ENCODE measurements at places on chromosomes 4 and X. TPM values are rescaled to one million over a fixed set of nuclear protein-coding genes. Genes with fewer than 3 reads are reported as not detected.

GRCh38 chr4:23582671-23583070, 307.2 kb downstream of the PPARGC1A start:
- DNase-seq = no peak

GRCh38 chrX:149120459-149120858, 384.6 kb downstream of the IDS start:
- DNase-seq = no peak

- no peak for DNase-seq
These were observed 917 bp downstream of the PCDH18 start for GRCh38 chr4:137531168-137531985.

- DNase-seq = no peak
These were observed 83.8 kb downstream of the HS3ST1 start for GRCh38 chr4:11344916-11345315.

- no peak for DNase-seq
These were observed 499.9 kb upstream of the AADAT start for GRCh38 chr4:170589597-170590191.

DNA sequence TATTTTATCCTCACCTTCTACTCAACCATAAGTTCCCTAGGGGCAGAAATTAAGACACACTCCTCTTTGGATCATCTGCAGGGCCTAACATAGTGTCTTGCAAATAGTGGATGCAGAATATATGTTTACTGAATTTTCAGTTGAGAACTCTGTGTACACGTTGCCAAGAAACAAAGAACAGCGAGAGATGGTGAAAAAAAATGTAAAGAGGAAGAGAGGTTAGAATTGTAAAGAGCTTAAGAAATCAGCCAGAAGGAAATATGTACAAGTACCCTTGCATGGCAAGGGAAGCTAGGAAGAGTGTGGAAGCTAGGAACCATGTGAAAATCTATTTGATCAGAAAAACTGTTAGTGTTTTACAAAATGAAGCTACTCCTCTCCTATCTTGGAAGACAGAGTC, 431.0 kb downstream of the SMARCA1 start:
- no peak for DNase-seq

- DNase-seq = no peak
These were observed 348.6 kb downstream of the PTTG2 start for GRCh38 chr4:38308728-38309311.

DNA sequence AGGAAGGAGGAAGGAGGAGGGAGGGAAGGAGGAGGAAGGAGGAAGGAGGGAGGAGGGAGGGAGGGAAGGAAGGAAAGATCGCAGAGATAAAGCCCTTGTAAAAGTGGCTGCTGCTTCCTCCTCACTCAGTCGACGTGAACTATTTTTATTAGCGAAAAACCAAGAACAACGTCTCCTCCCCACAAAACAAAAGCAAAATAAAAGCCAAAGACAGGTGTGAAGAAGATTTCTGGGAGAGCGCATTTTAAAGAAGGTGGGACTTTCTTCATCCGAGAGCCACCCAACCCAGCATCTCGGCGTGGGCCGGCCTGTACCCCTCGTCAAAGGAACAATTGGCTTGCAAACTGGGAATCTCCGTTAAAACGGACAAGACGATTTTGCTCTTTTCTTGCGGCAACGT, 40.7 kb upstream of the ASMTL start:
- DNase-seq = peak; percentile 39

- peak; percentile 97 for DNase-seq
These were observed at the start of gene RPGR for GRCh38 chrX:38327007-38327774. TSS of gene RPGR (minus strand) at chrX:38327509. CDS start at chrX:38327367, 142 bp downstream.

- DNase-seq = no peak
These were observed 252.4 kb upstream of the RPS6KA3 start for GRCh38 chrX:20519146-20519545.

GRCh38 chr4:117239434-117239833, 154.1 kb upstream of the TRAM1L1 start:
- DNase-seq = no peak

DNA sequence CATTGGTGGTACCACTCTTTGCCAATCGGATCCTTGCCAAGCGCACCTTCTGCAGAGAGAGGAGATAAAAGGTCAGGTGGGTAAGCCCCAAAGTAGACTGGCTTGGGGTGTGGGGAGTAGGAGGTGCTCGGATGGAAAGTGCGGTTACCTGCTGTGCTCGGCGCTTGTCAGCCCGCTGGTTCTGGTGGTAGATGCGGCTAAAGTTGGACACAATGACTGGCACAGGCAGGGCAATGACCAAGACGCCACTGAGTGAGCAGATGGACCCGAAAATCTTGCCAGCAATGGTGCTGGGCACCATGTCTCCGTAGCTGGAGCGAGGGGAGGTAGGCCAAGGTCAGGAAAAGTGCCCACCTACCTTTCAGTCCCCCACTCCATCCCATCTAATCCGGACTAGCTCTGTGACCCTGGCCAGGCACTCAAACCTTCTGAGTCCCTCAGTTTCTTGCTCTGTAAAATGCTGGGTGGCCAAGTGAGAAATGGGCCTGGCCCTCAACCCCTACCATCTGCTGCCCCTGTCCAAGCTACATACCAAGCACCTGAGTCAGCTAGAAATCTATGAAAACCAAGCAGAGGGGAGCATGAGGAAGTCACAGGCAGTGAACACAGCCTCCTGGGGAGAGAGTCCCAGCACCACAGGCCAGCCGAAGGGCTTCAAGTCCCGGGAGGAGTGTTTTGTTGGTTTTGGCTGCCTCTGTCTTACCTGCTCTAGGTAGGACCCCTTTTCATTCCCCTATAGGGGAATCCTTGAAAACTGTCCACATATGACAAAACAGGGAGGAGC, 4.7 kb downstream of the KCND1 start:
- no peak for DNase-seq

DNA sequence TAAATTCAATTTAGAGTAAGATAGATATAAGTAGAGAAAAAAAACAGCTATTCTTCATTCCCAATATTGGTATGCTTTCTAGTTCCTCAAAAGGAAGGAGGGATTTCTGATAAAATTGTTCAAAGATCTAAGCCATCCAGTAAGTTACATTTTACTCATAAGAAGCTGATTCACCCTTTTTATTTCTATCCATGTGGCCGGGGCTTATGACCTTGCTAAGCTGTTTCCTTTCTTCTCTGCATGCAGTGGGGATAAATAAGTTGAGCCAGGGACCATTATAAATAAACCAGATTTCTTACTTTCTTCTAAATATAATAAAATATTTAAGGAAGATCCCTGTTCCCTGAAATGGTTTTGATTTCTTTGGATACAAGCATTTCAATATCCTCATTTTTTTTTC, 502.3 kb downstream of the PDHA2 start:
- no peak for DNase-seq

DNA sequence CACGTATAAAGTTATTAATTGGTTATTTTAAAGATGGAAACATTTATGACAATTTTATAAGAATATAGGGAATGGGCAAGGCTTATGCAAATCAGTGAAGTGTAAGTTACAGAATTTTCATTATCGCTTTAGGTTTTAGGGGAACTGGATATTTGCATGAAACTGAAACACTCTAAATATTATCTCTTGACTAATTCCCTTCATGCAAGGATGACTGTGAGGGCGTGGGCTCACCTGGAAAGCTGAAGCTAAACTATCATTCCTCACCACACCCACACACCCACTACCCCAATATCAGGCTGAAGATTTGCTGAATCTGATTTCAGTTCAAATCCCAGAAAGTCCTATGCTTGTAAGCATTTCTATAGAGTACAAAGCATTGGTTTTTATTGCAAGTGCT, 81.7 kb upstream of the ARHGAP24 start:
- DNase-seq = no peak

DNA sequence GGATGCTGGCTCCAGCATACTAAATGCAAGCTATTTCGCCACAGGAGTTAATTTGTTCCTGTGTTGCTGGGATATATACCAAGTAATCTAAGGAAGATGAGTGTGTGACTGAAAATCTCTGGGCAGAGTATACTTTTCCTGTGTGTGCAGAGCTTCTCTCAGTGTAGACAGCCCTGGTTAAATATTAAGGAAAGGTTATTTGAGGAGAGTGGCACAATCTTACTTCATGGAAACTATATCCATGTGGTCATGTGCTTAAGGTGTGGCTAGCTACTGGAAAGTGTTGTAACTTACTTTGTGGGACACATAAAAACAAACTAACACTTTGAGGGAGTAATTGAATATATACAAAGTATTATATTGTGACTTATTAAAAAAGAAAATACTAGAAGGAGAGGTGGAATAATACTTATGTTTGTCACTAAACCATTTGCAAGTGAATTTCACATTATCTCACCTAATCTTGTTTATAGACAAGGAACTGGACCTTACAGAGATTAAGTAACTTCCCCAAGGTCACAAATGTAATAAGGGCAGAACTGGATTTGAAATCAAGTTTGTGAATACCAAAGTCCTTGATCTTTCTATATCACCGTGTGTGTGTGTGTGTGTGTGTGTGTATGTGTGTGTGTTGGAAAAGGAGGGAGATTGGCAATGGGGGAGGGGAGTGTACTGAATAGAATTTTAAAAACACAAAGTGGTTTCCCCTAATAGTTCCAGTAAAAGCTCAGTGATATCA, 408.2 kb upstream of the NR3C2 start:
- no peak for DNase-seq

GRCh38 chrX:36407836-36408235, 488.3 kb downstream of the CFAP47 start:
- no peak for DNase-seq

DNA sequence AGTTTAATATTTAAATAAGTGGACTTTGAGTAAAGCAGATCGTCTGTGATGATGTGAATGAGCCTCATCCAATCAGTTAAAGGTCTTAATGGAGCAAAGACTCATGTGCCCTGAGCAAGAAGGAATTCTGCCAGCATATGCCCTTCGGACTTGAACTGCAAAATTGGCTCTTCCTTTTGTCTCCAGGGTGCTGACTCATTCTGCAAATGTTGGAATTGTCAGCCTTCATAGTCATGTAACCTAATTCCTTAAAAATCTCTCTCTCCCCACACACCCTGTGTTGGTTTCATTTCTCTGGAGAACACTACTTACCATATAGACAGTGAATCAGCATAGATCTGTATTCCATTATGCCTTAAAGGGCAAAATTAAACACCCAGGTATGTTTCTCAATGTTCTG, 609.8 kb upstream of the GALNTL6 start:
- DNase-seq = no peak

DNA sequence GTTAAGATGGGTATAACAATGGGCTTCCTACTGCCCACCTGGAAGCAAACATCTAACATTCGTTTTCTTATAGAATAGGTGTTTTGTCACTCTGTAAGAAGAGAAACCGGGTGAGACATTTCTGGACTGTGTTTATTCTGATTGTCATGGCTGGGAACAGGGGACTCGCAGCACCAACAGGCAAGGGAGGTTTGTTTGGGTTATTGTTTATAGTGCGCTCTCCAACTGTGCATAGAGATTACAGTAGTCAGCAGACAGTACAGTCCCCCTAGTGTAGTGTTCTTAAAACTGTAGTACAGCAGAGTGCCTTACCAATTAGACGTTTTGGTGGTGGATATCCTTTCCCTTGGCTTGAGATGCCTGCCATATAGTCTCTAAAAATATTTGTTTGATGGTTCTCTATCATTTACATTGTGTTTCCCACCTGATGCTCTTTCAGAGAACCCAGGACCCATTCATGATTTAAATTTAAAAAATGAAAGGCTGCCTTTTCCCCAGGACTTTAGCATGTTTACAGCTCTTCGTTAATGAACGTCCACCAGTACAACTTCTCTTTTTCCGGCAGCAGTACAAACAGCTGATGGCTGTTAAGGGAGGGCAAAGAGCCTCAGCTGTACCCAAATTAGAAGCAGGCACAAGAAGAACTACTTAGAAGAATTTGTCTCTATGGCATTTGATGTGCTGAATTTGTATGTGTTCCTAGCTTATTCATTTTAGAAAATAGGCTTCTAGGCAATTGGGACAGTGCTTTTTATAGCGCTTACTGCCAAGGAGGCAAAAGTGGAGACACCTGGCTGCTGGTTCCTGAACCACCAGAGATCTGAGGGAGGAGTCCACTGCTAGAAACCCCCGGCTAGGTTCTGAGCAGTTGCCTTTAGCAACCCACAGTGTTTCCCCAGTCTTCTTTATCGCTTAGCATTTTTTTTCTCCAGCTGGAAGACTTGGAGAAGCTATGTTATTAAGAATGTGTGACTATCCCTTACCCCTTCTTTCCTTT, 1.0 kb upstream of the RNF150 start:
- no peak for DNase-seq

GRCh38 chr4:105620640-105621323, 68.4 kb downstream of the ARHGEF38 start:
- DNase-seq = no peak

DNA sequence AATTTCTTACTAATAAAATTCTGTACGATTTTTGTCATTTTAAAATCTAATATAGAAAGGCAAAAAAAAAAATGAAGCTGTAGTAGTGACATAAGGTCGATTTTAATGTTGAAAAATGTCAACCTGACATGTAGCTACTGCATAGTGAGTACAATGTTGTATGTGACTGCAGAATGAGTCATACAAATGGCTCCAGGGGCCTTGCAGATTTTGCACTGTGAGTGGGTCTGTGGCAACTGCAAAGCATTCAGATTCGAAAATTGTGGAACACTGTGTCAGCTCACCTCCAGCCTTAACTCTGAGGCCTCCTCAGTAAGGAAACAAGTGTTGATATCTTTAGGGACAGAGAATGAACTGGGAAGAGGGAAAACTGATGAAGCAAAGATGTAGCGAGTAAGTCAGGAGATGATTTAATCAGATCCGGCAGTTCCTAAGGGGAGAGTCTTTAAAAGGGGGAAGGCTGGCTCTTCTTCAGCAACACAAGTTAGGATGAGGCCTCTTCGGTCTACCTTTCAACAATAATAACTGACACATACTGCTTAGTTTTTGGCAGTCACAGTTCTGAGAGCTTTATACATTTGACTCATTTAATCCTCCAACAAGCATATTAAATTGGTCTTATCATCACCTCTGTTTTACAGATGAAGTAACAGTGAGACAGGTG, 24.9 kb downstream of the TKTL2 start:
- DNase-seq = no peak

DNA sequence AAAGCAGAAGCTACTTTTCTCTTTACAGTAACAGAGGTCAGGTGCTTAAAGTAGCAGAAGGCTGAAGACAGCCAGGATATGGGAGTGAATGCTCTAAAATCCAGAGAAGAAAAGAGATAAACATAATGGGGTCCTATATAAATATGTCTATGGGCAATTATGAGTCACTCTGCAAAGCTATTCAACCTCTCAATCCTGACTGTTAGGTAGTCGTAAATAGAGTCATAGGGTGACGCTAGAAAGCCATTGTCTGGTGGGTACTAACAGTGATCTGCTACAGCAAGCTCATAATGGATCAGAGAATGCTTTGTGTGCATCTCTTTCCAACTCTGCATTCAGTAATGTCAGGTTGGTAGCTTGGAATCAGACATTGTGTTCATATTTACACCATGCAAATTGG, 53.5 kb upstream of the PDE5A start:
- no peak for DNase-seq

ZFYVE28 gene
- 16.6 TPM for total RNA-seq

RBM41 gene
- total RNA-seq = 18.0 TPM

HS3ST1 gene
- 1.5 TPM for total RNA-seq

CT83 gene
- total RNA-seq = not detected

PLP1 gene
- not detected for total RNA-seq

TMEM154 gene
- 12.7 TPM for total RNA-seq

PGAM4 gene
- total RNA-seq = not detected

VCX2 gene
- not detected for total RNA-seq

ANOS1 gene
- total RNA-seq = 49.7 TPM

GYG2 gene
- total RNA-seq = 1.4 TPM

GRIA3 gene
- total RNA-seq = not detected

PRPS1 gene
- total RNA-seq = 25.6 TPM

ADH7 gene
- not detected for total RNA-seq

RBM46 gene
- not detected for total RNA-seq

PRDX4 gene
- 37.7 TPM for total RNA-seq

PRMT9 gene
- total RNA-seq = 11.5 TPM

Measured in upper lobe of right lung (tissue), 1 donor.